ENCODE measurements at places on chromosomes 5 and 9.
A peak's percentile ranks its signal among the peaks of the same experiment; 100 is the strongest.

DNA sequence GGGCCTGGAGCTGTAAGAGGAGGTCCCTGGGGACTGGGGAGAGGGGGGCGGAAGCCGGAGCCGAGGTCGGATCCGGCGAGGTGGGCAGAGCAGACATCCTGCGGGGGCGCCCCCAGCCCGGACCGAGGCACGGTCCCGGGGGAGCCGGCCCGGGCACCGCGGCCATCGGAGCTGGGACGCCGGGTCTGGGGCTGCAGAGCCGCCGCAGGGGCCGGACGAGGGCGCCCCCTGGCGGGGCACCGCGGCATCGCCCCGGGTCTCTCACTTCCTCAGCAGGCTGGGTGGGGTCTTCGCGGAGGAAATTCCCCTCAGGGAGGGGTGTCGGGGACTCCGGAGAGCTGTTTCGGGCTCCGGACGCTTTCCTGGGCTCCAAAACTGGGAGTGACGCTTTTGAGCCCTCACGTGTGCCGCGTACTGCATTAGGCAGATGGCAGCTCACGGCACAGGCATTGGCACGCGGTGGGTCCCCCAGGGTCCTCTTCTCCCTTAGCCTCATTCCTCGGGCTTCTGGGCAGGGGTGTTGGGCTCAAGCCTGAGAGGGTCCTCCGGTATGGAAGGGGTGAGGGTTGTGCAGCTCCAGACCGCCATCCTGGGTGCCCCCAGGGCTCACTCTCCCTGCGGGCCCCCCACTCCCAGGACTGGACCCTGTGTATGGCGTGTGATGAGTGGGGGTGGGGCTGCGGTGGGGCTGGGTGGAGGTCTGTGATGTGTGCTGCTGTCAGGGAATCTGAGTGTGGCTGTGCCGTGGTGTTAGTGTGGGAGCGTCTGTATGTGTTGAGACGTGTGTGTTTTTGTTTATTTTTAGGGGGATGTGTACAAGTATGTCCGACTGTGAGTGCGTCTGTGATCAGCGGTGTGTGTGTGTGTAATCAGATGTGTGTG is 29.6 kb downstream of the LHX2 start:
- no peak for DNase-seq

- no peak for DNase-seq
Observed at GRCh38 chr5:92494508-92494907, 1086.5 kb downstream of the NR2F1-AS1 start.

DNA sequence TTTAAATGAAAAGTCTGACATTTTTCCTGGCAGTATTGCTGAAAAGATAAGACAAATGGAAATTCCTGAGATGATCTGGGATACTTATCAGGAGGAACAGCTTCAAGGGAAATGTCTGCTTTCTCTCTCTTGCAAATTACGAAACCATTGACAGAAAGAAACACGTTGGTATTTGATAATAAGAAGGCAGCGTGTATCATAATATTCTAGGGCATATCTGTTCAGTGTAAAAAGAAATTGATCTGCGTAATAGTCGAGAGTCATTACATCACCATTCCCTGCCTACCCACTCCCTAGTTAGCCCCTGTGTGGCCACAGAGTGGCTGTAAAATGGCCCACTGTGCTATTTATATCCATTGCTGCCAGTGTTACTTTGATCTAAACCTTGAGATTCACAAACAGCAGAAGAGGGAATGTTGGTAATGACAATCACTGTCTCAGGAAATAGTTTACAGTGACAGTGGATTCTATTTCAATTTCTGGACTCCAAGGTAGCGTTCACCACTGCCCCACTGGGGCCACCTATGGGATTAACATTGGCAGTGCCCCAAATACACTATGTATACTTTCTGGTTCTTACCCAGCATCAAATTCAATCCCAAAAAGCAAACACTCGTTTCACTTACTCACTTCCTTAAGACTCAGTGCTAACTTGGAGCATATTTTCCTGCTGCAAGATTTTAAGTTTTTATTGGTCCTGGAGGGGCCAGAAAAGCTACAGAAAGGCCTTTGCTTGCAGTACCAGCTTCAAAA is 133.4 kb upstream of the GAS1 start:
- no peak for DNase-seq

DNA sequence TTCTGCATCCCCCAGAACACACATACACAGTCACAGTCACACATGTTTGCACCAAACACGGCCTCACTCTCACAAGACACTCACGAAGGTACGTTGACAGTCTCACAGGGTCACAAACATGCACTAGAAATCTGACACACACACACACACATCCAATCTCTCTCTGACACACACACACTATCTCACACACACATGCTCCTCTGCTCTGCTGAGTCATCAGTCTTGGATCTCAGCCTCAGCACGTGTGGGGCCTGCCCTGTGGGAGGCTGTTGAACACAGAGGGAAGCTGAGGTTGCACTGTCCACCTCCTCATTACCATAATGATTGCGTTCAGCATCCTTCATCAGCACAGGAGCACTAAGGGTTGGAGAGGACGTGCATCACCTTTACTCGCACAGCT is 188.8 kb downstream of the MTRR start:
- no peak for DNase-seq

DNA sequence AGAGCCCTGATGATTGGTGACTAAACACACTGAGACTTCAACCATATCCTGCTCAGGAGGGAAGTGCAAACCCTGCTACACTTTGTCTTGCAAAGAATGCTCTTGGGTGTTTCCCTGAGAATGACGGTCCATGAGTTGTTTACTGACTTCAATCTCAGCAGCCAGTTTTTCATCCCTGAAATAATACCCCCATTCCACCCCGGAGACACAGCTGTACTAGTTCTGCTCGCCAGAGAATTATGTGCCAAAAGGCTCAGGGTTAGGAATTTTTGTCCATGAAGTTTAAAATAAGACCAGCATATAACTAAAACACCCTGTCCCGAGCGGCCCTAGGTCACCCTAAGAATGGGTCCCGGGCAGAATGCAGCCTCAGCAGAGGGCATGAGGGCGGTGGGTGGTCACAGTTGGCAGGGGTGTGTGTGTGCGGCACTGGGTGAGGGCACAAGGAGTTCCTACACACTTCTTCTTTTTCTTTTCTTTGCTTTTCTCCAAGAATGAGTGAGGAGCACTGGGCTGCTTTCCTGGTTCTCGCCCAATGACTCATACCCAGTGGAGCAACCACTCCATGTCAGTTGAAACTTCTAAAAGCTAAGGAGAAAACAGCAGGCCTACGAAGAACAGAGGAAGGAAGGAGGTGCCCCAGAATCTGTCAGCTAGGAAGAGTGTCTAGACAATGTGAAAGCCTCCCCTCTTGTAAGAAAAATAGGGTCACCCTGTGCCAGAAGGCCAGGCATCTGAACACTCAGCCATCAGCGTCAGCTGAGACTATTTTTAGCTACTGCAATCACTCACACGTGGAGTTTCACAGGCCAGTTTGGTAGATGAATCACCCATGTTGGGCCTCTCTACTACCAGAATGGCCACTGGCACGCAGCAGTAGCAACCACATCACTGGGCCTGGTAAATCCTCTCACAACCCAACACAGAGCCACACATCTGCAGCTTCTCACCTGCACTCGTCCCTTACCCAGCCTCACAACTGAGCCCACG is 105.9 kb downstream of the DPYSL3 start:
- DNase-seq = no peak

DNA sequence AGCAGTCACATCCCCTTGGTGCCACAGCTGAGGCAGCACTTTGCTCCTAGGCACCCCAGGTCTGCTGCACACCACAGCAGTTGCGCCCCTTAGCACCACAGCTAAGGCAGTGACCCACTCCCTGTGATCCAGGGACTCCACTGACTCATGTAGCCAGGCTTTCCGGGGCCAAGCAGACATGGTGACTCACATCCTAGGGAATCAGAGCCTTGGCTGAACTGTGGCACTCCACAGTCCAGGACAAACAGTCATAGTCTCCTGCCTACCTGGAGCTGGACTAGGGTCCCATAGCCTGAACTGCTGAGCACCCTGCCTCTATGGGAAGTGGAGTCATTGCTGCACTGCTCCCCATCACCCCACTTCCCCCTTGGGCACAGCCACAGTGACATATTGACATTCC is 338.7 kb downstream of the NPR3 start:
- no peak for DNase-seq

DNA sequence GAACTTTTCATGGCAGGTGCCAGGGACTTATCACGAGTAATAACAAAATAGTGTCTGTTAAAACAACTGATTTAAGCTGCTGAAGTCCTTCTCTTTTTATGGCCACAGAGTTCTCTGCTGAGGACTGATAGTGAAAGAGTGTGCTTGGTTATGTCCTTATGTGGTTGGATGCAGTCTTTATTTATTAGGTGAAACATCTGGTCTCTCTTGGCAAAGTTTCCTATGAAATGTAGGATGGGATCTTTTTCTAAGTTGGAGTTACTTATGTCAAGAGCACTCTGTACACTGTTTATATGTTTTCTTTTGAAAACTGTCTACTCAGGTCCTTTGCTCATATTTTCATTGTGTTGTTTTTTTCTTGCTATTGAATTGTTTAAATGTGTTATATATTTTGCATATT is 1816.1 kb upstream of the C9orf72 start:
- no peak for DNase-seq

DNA sequence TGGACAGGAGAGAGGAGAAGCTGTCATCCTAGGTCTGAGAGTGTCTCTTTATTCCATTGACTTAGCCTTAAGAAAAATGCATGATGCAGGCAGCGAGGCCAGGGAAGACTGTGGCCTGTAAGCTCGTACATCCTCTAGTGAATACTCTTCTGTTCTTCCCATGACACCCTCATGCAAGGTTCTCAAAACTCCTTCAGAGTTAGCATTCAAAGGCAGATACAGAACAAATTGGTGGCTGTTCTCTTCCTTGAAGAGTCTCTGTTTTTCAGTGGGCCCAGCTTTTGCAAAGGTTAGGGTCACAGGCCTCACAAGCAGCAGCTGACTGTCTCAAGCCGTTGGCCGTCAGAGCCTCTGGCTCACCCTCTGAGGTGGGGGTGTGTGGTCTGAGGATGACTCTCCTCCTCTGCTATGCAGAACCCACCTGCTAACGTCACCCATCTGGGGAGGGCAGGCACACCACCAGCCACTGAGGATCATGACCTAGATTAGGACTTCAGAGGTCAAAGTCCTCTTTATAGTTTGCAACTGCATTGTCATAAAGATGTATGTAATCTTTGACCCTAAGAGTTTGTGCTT is 15.1 kb downstream of the ADCY2 start:
- DNase-seq = no peak

DNA sequence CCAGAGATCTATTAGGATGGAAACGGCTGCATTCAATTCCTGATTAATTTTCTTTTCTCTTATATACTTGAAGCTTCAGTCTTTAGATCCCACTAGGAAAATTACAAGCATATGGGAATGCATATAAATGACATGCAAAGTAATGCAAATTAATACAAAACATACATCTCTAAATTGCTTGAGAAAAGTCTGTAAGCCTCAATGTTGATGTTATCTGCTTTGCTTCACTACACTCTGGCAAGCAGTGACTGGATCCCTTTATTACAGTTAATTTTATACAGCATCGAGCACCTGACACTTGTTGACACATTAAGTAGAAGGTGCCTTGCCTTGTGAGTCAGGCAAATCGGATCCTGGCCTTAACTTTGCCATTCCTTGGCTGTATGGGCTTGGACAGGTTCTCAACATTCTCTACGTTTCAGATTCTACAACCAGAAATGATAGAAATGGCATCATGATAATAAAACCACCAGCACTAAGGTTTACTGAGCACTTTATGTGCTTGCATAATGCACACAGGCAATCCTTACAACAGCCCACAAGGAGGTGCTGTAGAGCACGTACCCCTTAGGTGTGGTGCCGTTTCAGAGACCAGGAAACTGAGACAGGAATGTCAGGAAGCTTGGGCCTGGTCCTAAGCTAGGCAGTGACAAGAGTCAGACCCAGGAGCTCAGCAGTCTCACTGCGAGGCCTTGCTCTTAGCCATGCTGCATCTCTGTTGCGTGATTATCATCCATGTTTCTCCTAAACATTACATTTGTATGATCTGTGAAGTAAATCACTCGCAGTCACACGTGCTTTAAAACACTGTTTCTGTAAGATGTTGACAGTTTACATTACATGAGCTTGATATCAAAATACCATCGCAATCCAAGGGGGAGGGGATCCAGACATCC is 2.7 kb downstream of the GCNT4 start:
- DNase-seq = peak; percentile 39

GRCh38 chr5:106311230-106311915 is 1359.4 kb downstream of the EFNA5 start:
- DNase-seq = no peak

- no peak for DNase-seq
Observed at GRCh38 chr5:34598177-34598794, 57.8 kb upstream of the RAI14 start.

DNA sequence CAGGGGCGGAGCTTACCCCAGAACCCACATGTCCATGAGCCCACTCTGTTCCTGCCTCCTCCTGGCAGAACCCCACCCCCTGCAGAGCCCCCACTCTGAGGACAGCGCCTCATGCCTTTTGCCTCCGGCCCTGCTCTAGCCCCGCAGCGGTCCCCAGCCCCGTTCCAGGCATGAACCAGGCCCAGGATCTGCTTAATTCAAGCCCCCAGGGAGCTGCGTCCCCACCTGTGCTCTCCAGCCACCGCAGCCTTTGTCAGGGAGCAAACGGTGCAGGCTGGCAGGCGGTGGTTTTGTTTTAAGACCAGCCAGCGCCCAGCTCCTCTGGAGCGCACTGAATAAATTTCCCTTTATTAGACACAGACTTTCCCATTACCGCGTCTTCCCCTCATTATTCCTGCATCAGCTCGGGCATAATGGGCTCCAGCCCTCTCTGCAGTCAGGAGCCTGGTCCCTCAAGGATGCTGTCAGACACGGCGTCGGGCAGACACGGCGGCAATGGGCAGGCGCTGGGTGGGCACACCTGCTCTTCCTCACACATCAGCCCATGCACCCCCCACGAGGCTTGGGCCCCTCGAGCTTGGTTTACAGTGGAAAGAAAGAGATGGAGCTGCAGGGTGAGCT is 137.6 kb downstream of the OLFM1 start:
- DNase-seq = no peak

GRCh38 chr5:143337946-143338345 is 65.5 kb downstream of the NR3C1 start:
- no peak for DNase-seq

GRCh38 chr5:143229426-143229895 is 174.0 kb downstream of the NR3C1 start:
- no peak for DNase-seq

DNA sequence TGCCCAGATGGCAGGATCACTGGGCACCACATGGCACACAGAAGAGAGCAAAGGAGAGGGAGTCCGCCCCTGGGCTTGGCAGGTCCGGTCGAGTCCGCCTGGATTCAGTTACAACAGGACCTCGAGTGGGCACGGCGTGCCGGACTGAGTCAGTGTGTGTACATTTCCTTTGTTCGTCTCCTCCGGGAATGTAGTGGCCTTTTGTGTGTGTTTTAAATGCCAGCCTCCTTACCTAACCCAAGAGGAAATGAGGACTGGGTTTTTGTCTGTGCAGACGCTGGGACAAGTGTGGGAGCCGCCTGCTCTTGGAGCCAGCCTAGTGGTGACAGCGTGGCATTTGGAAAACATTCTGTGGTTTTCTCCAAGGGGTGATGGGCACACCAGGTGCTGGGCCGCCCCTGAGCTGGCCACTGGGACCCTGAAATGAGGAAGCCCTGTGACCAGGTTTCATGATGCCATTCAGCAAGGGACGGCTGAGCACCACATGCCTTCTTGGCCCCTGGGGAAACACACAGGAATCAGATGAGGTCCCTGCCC is 9.6 kb downstream of the NEK6 start:
- no peak for DNase-seq

Measured in stimulated activated CD4-positive, alpha-beta T cell treated with anti-CD3 and anti-CD28 coated beads, Interleukin-1b, Interleukin-23, amount 100 ng/mL, for 1 hour (primary cell).